Fibroblast of the aortic adventitia (primary cell): ENCODE measurements at places on chromosomes 6 and 20.
A peak's percentile ranks its signal among the peaks of the same experiment; 100 is the strongest.

DNA sequence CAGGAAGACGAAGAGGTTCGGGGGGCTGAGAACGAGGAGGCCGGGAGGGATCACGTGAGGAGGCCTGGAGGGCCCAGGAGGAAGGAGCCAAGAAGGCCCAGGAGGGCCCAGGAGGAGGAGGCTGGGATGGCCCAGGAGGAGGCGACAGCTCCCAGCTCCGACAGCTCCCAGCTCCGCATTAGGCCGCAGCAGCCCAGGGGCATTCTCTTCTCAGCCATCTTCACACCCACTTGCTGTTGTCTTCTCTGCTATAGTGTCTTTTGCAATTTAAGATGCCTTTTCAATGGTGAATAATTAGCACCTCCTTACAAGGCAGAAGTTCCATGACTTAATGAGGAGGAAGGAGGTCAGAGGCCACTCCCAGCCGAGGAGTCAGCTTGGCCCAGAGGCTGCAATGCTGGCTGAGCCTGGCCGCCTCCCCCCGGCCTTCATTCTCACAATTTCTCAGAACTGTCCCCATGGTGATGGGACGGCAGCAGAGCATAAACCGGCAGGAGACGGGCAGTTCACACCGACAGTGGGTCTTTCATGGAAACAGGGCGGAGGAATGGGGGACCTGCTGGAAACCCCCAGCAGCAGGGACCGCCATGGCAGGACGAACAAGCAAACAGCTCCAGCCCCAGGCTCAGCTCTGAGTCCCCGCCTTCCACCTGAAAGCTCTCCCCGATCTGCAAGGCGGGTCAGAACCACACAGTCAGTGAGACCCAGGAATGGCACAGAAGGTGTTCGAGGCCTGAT lies 45.1 kb downstream of the WDR27 start:
- DNase-seq = no peak

DNA sequence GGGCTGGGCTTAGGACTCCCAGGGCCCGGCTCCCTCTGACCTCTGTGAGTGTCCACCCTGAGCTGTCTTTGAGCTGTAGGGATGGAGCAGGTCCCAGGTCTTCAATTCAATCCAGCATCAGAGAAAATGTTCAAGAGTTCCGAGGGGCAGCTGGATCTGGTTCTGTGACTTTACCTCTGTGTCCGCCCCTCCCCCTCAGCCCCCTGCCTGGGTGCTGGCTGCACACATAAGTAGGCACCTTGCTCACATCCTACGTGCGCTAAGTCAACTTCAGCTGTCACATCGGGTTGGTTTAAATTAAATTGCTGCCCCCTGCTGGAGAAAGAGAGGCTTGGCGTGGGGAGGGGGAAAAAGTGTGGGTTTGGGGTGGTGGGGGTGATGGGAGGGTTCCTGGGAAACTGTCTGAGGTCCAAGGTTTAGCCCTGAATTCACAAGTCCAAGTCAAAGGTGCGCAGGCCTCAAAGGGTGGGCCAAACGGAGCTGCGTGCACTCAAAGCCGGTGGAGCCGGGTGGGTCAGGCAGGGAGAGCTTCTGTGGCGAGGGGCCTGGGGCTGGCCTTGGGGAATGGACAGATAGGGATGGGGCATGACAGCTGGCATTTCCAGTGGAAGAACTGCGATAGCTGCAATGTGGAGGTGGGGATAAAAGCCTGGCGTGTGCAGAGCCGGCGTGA lies 3.0 kb downstream of the WFDC5 start:
- DNase-seq = no peak

DNA sequence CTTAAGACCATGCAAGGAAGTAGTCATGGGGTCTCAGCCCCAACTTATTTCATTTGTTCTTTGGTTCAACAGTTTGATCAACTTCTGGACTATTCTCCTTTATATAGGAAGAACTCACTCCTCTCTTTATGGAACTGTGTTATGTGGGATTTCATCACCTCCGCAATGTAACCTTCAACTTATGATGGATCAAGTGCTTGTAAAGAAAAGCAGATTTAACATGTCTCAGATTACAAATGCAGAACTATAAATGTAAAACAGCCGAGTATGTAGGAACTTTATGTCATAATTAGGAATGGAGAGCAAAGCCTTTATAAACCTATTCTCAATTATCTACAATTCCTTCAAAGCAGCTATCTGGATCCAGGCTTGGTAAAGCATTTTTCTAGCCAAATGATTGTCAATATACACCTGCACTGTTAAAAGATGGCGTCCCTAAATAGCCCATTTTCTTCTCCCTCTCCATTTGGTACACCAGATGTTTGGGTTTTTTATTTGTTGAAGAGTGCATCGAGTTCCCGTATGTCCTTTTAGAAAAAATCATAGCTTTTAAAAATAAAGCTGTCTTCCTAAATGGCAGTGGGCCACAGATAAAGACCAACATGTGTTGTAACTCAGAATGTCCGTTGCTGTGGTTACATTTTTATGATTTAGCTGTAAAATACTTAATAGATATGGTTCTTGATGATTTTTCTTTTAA lies 985.1 kb upstream of the SLC35B3 start:
- DNase-seq = no peak

- DNase-seq = no peak
These were observed 183.6 kb upstream of the SPTLC3 start for GRCh38 chr20:12825226-12825595.

DNA sequence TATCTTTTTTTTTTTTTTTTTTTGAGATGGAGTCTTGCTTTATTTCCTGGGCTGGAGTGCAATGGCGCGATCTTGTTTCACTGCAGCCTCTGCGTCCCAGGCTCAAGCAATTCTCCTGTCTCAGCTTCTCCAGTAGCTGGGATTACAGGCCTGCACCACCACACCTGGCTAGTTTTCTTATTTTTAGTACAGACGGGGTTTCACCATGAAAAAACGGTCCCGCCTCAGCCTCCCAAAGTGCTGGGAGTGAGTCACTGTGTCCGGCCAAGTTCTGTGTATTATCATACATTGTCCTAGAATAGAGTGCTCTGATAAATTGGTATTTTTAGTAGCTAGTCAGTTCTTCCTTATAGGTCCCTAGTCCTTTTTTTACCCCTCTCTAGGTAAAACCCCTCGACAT lies 2.8 kb downstream of the SNRPC start:
- no peak for DNase-seq

GRCh38 chr6:22442826-22443225 lies 126.5 kb upstream of the HDGFL1 start:
- DNase-seq = peak; percentile 70
